ENCODE measurements at places on chromosomes 12 and 14.

- DNase-seq: no peak
These were observed 1.6 kb downstream of the GSKIP start for GRCh38 chr14:96364962-96365361.

DNA sequence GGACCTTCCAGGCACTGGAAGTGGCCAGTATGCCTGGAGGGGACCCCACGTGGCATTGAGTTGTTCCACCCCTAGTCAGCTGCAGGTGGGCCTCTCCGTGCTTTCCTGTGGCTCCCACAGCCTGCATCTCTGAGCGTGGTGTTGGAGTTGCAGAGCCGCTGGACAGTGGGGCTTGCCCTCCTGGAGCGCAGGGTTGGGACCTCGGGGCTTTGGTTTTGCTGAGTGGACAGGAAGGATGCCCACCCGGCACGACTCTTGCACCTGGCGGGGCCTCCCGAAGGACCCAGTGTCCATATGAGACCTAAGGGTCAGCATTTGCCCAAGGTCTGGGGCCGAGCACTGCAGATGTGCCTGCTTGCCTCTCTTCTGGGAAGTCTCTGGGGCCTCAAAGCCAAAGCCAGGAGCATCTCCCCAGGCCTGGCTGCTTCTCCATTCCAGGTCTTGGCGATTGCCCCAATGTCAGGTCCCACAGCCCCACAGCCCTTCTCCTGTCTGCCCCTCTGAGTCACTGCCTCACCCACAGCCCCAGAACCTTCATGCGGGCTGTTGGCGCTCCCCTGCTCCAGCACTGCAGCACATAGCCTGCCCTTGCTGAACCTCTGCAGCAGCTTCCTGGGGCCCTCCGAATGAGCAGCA is 1.5 kb downstream of the PACS2 start:
- no peak for DNase-seq

DNA sequence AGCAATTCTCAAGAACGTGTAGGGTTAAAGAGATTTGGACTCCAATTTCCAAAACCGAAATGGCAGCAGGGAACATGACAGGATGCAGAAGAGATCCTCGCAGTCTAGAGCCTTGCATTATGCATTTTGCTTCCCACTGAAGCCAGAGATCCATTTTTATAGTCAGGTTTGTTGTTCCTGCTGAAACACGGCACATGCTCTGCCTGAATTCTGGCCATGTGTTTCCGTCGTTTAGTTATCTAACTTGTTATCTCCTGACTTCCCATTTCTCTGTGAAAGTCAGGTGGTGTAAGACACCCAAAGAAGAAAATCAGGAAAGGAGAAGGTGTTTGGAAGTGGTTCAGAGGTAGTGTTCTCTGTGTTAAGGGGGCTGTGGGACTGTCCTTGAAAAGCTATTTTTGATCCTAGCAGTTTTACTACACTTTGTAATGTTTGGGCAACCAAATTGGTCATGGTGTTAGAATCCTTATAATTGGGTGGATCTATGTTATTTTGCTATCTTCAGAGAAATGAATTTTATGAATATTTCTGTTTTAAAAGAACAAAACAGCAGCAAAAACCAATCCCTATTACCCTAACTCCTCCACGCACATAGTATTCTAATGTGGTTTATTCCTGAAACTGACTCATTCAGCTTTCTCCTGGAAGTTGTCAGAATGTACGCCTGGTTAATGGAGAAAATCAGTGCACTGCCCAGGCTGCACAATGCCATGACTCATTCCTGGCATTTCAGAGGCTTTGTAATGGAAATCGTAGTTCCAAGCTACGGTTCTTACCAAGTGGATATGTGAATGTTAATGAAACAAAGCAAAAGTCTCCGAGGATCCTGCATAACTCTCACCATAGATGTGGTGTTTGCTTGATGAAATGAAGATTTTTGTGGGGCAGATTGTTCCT is 110.1 kb downstream of the SAMD4A start:
- no peak for DNase-seq

GRCh38 chr12:15212930-15213329 is 8.3 kb downstream of the RERG start:
- no peak for DNase-seq

- DNase-seq: no peak
These were observed 60.8 kb downstream of the SAMD4A start for GRCh38 chr14:54627540-54628363.

- no peak for DNase-seq
These were observed 62.1 kb upstream of the HECTD1 start for GRCh38 chr14:31269634-31270195.

GRCh38 chr12:10393291-10393690 is 3.5 kb upstream of the KLRK1 start:
- no peak for DNase-seq

DNA sequence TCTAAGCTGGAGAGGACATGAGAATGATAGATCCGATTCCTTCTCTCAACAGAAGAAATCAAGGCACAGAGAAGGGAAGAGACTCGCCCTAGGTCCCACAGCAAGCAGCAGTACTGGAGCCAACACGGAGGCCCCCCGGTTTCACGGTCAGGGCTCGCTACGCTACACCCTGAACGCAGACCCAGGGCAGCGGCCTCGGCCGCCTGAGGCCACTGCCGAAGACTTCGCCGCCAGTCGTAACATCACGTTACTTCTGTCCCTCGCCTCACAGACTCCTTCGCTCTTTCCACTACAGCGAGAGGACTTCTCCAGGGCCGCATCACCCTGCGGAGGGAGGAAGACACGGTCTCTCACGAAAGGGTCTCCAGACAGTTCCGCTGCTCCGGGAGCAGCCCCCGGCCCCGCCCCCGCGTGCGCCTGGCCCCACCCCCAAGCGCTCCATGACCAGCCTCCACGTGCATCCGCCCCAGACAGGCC is 411 bp upstream of the DCAF4 start:
- no peak for DNase-seq

GRCh38 chr12:94841904-94842610 is 161.4 kb downstream of the NDUFA12 start:
- DNase-seq: no peak

Measured in cortex of kidney (tissue), 1 donor.